ENCODE measurements at places on chromosomes 16 and 17.

GRCh38 chr17:41024697-41025096 lies 2.3 kb downstream of the KRTAP1-5 start:
- DNase-seq: no peak

GRCh38 chr17:38539386-38539785 lies 66.4 kb downstream of the SRCIN1 start:
- DNase-seq: no peak

- peak; percentile 68 for DNase-seq
Measured at GRCh38 chr17:74282587-74283370, 8.7 kb downstream of the DNAI2 start.

GRCh38 chr16:72841506-72841905 lies 206.4 kb downstream of the ZFHX3 start:
- DNase-seq: no peak

GRCh38 chr16:5321930-5322329 lies 224.3 kb upstream of the EEF2KMT start:
- no peak for DNase-seq

DNA sequence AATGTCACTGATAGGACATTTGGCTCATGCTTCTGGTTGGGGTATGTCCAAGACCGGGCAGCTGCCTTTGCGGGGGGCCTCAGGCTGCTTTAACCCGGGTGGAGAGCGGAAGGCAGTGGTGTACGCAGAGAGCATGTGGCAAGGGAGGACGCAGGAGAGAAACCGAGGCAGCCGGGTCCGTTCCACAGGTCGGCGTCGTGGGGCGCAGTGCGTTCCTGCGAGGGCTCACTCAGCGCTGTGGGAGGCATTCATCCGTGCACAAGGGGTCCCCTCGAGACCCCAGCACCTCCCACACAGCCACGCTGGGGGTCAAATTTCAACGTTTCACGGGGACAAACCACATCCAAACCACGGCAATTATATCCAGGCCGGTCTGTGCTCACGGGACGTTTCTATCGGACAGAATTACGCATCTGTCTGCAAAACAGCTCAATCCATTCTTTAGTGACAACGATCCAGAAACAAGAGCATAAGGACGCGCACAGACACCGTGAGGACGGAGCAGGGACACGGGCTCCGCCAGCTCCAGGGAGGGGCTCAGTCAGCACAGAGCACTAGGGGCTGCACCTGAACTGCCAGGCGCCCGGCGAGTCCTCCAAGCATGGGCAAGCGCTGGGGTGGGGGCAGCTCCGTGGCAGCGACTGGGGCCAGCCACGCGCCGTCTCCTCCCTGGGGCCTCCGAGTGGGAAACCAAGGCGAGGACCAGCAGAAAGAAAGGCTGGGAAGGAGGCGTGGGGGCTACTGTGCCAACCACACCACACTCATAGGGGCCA lies 108.4 kb upstream of the METRNL start:
- DNase-seq: no peak

DNA sequence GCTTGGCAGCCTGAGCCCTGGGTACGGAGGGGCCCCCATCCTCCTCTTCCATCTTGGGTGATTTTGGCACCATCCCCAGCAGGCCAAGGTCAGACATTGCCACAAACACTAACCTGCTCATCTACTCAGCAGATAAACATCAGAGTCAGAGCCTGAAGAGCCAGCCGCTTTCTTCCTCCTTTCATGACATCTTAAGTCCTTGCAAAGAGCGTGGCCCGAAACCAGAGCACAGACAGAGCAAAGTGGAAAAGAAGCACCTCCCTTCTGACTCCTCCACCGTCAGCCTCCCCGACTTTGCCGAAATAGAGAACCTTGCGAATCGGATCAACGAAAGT lies 60.4 kb upstream of the RPH3AL start:
- DNase-seq: no peak
